ENCODE measurements at places on chromosomes 6 and 20.

DNA sequence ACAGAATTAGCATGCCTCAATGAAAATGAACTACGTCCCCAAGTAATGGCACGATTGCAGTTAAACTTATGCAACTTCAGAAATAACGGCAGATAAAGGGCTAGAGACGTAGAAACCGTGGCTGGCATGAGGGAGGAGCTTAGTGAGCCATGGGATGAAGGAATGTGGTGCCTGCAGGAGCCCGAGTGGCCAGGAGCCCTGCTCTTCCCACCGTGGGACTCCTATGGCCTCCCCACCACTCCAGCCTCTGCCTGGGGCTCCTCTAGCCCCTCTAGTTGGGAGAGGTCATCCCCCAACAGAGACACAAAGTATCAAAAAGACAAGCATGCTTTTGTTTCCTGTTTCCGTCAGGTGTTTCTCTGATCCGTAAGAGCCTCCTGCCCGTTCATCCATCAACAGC is 75.1 kb upstream of the BHLHE23 start:
- DNase-seq: no peak

- DNase-seq: no peak
Measured at GRCh38 chr6:136148051-136148450, 102.1 kb downstream of the MTFR2 start.

GRCh38 chr6:43265564-43265963 is 22.3 kb downstream of the TTBK1 start:
- no peak for DNase-seq

GRCh38 chr20:47701612-47702011 is 83.7 kb downstream of the SULF2 start:
- DNase-seq: no peak

DNA sequence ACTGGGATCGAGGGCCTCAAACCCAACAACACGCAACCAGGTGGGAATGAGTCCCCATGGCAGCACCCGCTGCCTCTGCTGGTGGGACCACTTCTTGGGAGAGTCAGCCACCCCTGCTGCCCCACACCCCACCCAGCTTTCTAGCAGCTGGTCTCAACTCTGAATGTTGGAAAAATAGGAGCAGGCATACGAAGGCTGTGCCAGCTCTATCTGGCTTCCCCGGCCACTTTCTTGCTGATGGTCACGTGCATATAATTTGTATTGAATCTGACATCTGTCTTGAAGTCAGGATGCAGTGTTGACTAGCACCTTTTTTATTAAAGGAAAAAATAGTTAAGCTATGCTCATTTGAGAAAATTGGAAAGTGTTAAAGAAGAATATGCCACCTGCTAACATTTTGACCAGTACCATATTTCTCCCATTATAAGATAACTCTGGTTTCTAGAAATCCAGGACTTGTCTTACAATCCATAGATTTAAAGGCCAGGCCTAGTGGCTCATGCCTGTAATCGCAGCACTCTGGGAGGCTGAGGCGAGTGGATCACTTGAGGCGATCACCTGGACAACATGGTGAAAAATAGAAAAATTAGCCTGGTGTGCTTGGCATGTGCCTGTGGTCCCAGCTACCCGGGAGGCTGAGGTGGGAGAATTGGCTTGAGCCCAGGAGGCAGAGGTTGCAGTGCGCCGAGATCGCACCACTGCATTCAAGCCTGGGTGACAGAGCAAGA is 26.9 kb upstream of the MAPRE1 start:
- DNase-seq: no peak

- DNase-seq: no peak
Measured at GRCh38 chr6:161924516-161925116, 650.8 kb upstream of the AGPAT4 start.

DNA sequence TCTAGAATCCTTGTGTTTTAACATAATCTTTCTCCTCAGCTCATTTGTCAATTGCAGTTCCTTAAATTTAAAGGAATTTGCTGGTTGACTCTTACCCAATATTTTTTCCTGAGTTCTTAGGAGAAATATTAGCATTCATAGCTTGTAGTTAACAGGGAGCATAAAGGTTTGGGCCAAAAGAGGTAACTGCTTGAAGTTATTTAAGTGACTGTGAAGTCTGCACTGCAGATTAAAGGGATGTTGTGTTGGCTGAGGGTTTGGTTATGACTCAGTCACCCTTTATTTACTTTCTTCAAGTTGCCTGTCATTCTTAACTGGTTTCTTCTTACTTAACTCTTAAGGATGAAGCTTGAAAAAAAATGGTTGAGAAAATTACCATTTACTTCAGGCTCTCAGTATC is 220.3 kb upstream of the LAMP5 start:
- no peak for DNase-seq

DNA sequence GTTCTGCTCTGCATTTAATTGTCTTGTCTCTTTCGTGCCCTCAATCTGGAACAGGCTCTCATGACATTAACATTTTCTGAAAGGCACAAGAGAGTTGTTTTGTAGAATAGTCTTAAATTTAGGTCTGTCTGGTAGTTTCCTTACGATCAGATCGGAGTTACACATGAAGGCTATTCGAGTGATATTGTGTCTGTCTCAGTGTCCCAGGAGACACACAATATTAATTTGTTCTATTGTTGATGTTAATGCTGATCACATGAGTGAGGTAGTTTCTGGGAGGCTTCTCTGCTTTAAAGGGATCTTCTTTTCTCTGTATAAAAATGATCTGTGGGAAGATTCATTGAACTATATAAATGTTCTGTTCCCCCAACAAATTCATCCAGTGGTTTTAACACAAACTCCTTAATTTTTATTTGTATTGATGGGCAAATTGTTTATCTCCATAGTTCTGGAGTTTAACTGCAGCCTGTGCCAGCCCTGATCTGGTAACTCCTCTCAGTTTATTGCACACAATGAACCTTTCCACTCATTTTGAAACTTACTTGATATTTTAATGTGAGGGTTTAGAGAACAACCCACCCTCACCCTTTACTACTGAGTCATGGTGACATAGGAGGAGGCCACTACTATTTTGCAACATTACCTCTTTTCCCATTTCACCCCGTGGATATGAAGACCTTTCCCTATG is 223.0 kb downstream of the CBLN4 start:
- DNase-seq: no peak

DNA sequence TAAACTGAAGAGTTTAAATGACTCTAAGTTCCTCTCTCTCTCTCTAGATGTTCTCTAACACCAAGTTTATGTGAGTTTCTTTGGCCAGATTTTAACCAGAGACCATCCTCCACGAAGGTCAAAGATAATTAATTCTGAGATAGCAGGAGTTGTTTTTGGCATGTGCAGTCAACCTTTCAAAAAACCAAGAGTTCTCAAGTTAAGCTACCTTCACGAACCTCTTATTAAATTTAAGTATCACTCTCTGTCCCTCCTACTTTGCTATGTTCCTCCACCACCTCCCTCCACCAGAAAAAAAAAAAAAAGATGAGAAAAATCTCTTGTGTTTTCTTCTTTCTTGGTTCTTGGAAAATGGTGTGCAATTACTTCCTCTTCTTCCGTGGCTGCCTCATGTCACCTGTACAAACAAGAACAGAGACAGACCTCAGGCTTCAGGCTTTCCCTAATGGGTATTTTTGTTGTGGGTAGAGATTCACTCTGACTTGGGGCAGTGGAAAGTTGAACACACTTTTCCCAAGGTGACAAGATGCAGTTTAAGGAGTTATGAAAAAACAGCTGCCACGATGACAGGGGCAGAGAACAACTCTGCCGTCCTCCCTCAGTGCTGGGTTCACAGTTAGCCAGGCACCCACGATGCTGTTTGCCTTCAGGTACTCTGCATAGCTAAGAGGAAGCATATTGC is 64.3 kb downstream of the ADTRP start:
- DNase-seq: no peak

- no peak for DNase-seq
Measured at GRCh38 chr20:47586649-47587294, 85.1 kb downstream of the NCOA3 start.

GRCh38 chr6:156752666-156753301 is 24.4 kb upstream of the ARID1B start:
- DNase-seq: no peak

DNA sequence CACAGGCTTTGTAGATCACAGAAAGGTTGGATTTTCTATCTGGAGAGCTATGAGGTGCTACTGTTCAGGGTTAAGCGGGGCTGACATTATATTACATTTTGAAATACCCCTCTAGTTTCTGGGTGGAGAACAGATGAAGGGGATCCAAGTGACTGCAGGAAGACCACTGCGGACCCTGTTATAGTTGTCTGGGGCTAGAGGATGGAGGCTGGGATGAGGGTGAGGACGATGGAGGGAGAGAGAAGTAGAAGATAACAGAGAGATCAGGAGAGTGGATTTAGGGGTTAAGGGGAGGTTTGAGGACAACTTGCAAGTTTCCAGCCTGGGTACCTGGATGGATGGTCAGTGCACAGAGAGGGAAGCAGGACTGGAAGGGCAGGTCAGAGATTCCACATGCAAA is 43.5 kb upstream of the TGM2 start:
- DNase-seq: no peak

DNA sequence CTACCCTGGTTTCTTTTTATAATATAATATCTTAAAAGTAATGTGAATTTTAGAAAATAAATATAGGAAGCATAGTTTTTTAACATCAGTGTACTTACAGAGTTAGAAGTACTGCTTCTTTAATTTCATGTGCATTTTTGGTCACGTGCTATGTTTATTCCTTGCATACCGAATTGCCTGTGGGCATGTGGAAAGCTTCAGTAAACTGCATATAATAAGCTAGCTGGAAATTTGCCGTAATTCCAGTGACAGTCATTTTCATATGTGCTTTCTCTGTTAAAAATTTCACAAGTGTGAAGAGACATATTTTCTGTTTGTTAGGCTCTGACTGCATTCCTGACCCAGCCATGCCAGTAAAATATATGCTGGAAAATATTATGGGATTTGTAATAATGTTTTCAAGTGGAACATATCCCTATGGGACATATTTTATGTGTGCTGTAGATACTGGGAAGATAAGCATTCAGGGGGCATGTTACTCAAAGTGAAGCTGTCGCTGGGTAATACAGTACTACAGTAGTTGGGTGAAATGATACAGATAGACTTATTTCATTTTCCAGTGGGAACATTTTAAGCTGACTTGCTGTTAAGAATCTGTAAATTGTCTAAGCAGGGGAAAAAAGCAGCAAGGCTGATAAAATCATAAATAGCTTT is 616.7 kb downstream of the FRK start:
- DNase-seq: no peak

DNA sequence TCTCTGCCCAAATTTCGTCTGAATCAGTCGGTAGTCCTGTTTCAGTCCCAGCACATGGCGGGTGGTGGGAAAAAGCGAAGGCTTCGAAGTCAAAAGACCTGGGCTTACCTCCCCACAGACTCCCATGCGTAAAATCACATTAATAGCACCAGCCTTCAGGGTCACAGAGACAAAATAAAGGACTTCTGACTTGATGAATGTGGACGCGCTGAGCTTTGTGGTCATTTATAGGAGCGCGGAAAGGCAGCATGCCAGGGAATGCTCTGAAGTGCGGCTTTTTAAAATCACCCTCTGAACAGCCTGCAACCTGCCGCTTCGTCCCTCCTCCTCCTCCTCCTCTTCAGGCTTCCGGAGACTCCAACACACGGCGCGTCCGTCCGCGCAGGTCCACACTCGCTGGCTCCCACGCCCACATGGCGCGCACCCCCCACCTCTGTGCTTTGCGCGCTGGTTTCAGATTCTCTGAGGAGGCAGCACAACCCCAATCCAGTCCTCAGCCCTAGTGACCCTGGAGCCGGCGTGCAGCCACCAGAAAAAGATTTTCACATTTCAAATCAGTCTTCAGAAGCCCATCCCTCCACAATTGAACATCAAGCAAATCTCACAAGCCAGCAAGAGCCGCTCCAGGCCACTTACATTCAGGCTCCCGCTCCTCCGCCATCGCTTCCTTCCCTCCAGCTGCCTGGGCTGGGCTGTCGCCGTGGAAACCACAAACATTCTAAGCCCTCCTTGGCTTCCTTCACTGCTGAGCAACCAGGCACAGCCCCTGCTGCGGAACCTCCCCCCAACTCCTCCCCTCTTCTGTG is at the start of gene C6orf118:
Gene C6orf118 (minus strand): TSS at position 680 of the 806 bp plus-strand sequence. CDS start 19 bp downstream, at position 661.
- DNase-seq: no peak

GRCh38 chr6:155959898-155960495 is 504.4 kb upstream of the NOX3 start:
- no peak for DNase-seq

- no peak for DNase-seq
Measured at GRCh38 chr6:140193269-140193668, 818.8 kb upstream of the CITED2 start.

DNA sequence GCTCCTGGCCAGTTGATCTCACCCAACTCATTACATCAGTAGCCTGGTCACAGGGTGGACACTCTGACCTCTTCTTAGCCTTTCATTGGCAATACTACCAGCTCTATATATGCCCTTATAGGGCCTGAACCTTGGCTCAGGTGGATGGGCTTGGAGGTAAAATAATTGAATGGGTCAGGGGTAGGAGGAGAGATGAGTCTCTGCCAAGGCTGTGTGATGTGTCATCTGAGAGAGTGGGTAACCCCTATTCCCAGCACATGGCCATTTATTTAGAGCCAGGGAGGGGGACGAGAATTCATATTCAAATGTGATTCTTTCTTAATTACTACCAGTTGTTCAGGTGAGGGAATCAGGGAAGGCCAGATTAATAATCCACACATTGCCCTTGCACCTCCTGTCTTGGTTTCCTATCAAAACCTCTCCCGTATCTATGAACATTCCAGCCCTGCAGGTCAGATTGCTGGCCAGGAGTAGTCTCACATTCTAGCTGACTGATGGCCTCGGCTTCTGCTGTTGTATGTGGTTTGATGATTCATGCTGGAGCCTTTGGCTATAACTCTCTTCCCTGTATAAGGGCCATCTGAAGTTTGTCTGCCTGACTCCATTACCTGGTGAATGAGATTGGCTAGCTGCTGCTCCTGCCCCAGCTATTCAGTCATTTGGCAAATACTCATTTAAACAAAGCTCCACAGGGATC is 13.4 kb downstream of the C20orf173 start:
- no peak for DNase-seq

GRCh38 chr6:150751296-150751695 is 114.2 kb upstream of the MTHFD1L start:
- no peak for DNase-seq

DNA sequence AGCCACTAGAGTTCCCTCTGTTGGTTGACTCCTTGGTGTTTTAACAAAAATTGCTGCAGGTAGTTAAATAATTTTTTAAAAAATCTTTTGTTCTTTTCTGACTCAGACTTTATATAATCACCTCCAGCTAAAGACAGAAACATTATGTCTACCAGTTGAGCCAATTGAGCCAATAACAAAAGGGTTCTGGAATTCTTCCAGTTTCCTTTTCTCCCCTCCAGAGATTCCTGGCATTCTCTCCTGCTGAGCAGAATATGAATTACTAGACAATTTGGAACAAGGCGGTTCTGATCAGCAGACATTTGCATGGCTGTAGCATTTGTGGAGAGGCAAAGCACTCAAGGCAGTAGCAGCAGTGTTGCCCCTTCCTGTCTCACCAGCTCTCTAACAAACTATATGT is 144.0 kb upstream of the SLC35B3 start:
- DNase-seq: no peak
